Fibroblast of skin of right quadriceps (primary cell): ENCODE measurements at places on chromosomes 1 and 21.

DNA sequence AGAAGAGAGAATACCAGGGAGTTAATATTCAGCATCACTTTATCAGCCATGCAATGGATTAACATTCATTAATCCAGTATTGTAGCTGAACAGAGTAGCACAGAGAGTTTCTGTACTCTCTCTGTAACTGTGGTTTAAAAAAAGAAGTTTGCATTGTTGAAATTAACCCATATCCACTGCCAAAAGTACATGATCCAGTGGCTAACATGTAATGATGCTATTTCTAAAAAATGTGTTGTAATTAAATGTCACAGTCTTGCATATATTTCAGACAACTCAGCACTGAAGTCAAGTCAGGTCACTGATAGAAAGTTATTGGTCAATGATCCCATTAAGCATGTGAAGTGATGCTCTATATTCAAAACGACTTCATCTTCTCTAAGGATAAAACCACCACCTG is 141.3 kb downstream of the NRIP1 start:
- peak; percentile 73 for DNase-seq

GRCh38 chr1:154943649-154944400 is 7.3 kb upstream of the PMVK start:
- peak; percentile 15 for DNase-seq

- DNase-seq = no peak
Measured at GRCh38 chr1:205800427-205800826, 12.6 kb downstream of the SLC41A1 start.

DNA sequence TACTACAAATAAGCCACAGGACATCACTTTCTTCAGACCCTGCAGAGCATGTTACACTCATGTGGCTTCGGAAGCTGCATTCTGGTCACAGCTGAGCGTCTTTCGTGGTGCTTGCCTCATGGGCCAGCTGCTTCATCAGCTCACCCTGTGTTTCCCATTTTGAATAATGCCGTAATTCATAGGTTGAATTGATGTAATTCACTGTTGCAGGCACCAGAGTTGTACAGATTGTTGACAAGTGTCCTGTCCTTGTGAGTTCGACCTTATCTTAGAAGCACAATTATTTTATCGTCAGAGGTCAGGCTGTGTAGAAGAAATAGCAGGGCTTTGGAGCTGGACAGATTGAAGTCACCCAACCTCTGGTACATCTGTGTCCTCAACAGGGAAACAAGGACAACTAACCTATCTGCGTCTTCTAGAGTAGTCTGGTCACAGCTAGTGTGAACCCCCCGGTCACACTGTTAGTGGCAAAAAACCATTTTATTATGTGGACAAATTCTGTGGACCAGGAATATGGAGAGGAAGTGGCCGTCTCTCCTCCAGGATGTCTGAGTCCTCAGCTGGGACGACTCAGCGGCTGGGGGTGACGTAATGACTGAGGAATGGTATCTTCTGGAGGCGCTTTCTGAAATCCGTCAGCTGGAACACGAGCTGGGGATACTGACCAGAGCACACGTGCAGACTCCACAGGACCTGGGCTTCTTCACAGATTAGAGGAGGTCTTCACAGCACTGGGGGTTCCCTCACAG is 17.8 kb downstream of the PKNOX1 start:
- peak; percentile 87 for DNase-seq

DNA sequence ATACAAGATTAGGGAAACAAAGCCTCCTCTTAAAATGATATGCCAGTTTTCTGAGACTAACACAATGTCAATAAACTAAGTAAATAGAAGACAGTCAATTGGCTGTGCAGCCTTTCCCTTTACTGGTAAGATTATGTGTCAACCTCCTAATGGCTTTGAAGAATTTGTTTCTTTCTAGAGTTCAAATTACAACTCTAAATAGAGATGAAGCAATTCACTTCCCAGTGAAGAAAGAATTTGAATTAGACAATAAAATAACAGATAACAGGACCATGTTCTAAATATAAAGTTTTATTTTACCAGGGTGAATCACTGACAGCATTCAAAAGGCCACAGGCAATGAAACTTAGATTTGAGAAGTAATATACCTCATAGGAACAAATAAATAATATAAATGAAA is 680.3 kb downstream of the PLA2G4A start:
- DNase-seq = no peak

GRCh38 chr1:903305-903704 is 20.4 kb upstream of the SAMD11 start:
- DNase-seq = no peak

GRCh38 chr1:191804311-191804710 is 354.0 kb upstream of the RGS18 start:
- DNase-seq = no peak

DNA sequence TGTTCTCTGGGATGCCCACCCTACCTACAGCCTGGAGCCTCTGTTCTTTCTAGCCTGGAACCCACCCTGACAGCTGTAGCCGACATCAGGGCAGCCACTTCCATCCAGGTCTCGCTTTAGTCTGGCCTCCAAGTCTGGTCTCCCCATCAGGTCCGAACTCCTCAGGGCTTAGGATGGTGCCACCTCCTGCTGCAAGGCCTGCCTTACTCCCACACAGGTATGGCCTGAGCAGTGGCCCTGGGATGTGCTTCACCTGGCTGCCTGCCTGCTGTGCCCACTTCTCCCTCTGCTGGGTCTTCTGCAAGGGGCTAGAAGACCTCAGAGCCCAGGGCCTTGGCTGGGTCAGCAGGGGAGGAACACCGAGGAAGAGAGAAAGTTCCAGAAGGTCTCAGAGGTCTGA is 35.7 kb upstream of the MAGOH start:
- no peak for DNase-seq

GRCh38 chr1:150383631-150384324 is 19.8 kb downstream of the RPRD2 start:
- DNase-seq = no peak

GRCh38 chr1:50978144-50978851 is 8.3 kb downstream of the CDKN2C start:
- DNase-seq = peak; percentile 38

GRCh38 chr1:31227891-31228568 is 11.7 kb downstream of the NKAIN1 start:
- DNase-seq = no peak

- no peak for DNase-seq
Measured at GRCh38 chr1:12397462-12398450, 167.9 kb downstream of the VPS13D start.

DNA sequence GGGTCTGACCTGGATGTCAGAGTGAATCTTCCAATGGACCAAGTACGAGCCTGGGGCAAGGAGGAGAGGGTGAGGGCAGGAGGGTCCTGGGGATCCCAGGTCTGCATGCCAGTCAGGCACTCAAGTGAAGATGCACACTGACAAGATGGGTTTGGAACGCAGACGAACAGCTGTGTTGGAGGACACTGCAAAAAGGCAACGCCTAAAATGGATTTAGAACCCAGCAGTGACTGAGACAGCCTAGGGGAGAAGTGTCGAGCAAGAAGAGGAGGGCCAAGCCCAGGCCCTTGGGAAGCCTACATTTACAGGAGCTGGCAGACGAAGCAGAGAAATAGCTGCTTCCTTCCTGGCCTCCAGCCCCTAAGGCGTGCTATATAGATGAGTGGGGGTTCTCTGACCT is 25.8 kb downstream of the NOL9 start:
- no peak for DNase-seq

DNA sequence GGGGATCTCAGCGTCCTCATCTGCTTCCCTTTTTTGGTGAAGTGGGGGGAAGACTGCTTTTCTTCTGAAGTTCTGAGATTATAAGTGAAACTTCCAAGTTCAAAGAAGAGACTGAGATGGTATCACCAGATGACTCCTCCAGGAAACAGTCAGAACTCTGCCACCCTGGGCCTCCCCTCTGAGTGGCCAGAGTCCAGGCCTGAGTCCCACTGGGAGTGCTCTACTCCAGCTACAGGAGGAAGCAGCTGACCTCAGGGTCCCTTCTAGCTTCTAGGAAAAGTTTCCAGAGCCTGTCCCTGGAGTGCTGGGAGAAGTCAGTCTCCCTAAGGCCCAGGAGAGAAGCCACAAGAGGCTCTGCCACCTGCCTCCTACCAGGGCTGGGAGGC is 104.7 kb downstream of the CASZ1 start:
- no peak for DNase-seq

DNA sequence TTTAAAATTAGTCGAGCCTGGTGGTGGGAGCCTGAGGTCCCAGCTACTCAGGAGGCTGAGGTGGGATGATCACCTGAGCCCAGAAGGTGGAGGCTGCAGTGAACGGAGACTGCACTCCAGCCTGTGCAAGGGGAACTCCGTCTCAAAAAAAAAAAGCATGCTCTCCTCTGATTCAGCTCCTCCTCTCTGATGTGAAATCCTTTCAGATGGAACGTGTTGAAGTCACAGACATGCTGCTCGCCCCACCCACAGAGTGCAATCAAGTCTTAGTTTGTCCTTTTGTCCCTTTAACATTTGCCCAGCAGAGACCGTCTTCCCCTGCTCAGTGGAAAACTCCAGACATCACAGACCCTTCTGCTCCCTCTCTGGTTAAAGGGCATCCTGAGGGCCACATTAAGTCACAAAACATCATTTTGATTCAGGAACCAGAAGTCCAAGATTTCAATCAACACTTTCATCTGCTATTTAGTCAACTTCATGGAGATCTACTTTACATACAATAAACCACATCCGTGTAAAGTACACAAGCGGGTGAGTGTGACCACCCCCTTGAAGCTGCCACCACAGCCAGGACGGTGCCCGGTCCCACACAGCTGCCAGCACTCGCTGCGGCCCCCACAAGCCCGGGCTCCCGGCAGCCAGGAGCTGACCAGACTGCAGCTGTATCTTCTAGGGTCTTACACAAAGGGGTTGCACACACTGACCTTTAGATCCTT is 18.9 kb upstream of the RNF223 start:
- no peak for DNase-seq
